ENCODE measurements at places on chromosomes 16 and 17. TPM values are rescaled to one million over a fixed set of nuclear protein-coding genes. Genes with fewer than 3 reads are reported as not detected.
A peak's percentile ranks its signal among the peaks of the same experiment; 100 is the strongest.

- no peak for DNase-seq
These were observed 234.5 kb upstream of the MYOCD start for GRCh38 chr17:12431188-12431587.

- no peak for DNase-seq
These were observed 74.1 kb downstream of the NT5M start for GRCh38 chr17:17377071-17377967.

GRCh38 chr16:81779536-81780320 is 637 bp downstream of the PLCG2 start:
- no peak for DNase-seq

GRCh38 chr16:20918486-20919239 is 18.1 kb downstream of the LYRM1 start:
- DNase-seq = no peak

DNA sequence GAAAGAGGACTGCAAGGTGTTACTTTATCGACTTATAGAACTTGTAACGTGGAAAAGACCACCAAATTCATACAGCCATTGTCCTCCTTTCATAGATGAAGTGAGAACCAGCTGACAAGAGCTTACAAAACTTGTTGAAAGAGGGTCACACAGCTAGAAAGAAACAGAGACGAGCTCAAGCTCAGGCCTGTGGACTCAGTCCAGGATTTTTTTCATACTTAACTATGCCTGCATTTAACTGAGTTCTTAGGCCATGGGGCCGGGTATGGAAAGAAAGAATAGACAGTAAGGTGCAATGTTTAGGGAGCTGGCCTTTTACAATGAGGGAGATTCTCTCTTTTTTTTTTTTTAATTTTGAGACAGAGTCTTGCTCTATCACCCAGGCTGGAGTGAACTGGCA is 106.1 kb downstream of the ADAMTS18 start:
- DNase-seq = no peak

GRCh38 chr16:66083171-66083570 is 283.3 kb upstream of the CDH5 start:
- DNase-seq = no peak

DNA sequence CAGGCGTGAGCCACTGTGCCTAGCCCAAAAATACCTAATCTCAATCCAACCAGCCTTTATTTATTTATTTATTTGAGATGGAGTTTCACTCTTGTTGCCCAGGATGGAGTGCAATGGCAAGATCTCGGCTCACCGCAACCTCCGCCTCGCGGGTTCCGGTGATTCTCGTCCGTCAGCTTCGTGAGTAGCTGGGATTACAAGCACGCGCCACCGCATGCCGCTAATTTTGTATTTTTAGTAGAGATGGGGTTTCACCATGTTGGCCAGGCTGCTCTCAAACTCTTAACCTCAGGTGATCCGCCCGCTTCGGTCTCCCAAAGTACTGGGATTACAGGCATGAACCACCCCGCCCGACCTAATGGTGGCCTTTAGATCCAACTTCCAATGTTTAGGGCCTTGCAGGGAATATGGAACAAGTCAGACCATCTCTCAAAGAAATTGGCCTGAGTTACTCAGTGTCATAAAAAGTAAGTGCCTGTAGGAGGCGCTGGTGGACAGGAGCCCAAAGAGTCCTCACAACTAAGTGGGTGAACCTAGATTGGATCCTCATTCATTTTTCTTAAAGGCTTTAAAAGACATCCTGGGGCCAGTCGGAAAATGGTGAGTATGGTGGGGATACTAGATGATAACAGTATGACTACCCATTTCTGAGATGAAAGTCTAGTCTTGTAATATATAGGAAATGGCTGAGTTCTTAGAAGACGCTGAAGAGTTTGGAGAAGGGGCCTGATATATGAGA is 4.6 kb downstream of the ZSCAN10 start:
- DNase-seq = peak; percentile 45

GRCh38 chr16:560204-560700 is at the start of gene PRR35:
PRR35 (plus strand) TSS chr16:560394; CDS start chr16:563295, 2,901 bp downstream.
- DNase-seq = no peak

DNA sequence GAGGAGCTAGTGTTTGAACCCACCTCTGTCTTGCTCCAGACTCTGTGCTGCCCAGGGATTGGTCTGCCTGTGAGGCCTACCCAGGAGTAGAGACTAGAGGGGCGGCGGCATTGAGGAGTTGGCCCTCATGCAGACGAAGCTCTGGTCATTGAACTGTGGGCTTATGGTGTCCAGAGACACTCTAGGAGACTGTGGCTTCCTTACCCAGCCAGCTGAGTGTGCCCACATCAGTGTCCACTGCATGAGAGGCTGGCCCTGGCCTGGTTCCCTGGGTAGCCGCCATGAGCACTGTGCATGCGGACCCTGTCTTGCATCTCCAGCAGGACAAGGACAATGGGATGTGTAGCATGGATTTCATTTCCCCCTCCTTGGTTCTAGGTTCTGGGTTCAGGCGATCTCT is 14.0 kb downstream of the SGSM2 start:
- DNase-seq = no peak

The PPP1R27 gene
- total RNA-seq = not detected

The KCNJ18 gene
- not detected for total RNA-seq

The EFNB3 gene
- 1.1 TPM for total RNA-seq

The SOCS3 gene
- 39.3 TPM for total RNA-seq

The ORC6 gene
- total RNA-seq = 60.6 TPM

All from M059J (cell line).